Fibroblast of skin of left quadriceps (primary cell): ENCODE measurements at places on chromosomes 5 and 9.
A peak's percentile ranks its signal among the peaks of the same experiment; 100 is the strongest.

DNA sequence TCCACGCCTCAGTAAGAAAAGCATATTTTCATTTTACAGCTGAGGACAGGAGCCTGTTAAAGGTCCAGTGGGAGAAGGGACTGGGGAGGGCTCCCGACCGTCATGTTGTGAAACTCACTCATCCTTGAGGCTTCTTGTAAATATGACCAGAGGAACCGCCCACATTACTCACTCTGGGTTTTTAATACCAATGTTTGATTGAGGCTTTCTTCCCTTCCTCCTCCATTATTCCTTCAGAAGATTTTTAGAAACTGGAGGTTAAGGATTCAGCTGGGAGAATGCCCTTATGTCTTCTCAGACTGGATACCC is 61.4 kb upstream of the GLRX start:
- DNase-seq: no peak

DNA sequence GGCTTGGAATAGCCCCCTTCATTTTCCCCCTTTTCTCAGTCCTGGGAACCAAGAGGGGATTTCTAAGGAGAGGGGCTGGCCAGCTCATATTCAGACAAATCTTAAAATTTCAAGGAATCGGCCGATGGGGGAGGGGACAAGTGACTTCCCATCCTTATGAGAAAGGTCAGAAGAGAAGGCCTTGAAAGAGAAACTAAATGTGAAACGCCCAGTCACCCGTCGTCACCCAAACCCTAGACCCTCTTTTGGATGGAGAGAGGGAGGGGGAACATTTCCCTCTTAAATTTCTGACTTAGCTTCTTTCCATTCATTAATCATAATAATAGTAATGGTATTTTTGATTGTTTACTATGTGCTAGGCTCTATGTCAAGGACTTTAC is 850 bp upstream of the CCL19 start:
- no peak for DNase-seq

GRCh38 chr5:14114615-14115251 is 28.4 kb upstream of the TRIO start:
- DNase-seq: no peak

GRCh38 chr9:35553670-35554543 is 51.2 kb upstream of the TESK1 start:
- DNase-seq: peak; percentile 63

GRCh38 chr9:93203026-93203717 is 19.2 kb downstream of the WNK2 start:
- no peak for DNase-seq

DNA sequence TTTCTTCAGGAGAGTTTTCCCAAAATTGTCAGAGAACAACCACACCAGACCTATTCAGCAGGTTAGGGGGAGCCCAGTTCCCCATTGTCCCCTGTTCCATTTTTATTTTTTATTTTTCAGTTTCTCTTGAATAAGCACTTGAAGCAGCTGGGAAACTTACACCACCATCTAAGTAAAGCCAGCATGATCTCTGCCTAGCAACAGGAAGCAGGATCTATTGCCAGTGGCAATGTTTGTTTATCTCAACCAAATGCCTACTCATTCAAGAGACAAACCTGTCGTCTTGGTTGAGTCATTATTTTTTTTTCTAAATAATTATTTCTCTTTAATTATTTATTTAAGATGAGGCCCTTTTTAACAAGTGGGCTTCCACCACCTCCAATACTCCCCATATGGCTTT is 379.3 kb downstream of the PLK2 start:
- no peak for DNase-seq

DNA sequence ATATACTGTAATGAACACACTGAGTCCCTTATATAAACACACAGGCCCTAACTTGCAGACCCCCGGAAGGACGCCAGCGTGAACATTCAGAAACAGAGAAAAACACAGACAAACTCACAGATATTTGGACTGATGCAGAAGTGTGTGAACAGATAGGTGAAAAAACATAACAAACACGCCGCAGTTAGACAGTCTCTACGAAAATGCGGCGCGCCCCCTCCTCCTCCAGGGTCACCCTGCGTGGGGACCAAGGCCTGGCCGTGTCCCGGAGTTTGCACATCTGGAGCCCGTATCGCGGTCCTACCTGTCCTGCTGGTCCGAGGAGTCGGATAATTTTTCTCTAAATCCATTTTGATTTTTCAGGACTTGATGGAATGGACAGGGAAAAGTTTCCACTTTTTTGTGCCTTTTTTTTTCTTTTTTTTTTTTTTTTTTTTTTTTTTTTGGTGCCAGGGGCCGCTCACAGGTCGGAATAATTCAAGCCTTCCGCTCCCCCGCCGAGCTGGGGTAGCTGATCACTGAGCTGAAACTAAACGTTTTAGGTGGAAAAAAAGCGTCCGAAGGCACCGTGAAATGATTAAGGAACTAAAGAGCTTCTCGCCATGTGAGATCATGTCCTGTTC is at the start of gene PAX5:
PAX5 (minus strand) TSS at position 587 of the 623 bp plus-strand sequence; CDS start at position 350, 237 bp downstream.
- no peak for DNase-seq

GRCh38 chr5:115433918-115434317 is 110.7 kb downstream of the FEM1C start:
- no peak for DNase-seq

DNA sequence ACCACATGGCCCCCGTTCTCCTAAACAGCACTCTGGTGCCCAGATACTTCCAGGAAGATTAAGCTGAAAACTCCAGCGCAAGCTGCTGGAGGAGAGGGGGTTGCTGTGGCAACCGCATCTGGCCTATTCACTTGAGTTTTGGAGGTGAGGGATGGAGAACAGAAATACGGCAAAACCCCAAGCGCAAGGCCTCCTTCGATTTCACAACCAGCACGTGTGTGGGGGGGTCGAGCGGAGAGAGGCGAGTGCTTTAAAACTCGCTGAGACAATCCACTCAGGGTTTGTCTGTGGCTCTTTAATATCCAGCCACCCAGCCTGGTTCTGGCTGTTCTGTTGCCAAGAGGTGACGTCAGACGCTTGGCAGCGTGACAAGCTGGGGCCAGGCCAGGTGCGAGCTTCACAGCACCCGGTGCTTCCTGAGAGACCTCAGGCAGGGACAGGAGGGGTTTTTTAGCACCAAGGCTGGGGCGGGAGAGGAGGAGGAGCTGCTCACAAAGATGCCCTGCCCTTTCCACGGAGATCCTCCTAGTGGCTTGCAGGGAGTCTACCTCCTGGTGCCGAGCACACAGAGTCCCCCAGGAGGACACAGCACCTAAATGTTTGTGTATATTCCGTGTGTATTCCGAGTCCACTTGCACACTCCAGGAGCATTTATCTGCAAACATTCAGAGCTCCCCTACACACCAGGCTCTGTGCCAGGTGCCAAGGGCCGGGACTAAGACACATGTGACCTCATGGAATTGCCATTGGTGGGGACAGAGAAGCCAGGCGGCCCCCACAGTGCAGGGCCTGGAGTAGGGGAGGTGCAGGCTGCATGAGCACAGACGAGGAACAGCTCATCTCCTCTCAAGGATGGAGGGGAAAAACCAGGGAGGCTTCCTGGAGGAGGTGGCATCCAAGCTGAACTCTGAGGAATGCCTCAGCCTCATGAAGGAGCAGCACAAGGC is 194.6 kb downstream of the OLFM1 start:
- DNase-seq: no peak

DNA sequence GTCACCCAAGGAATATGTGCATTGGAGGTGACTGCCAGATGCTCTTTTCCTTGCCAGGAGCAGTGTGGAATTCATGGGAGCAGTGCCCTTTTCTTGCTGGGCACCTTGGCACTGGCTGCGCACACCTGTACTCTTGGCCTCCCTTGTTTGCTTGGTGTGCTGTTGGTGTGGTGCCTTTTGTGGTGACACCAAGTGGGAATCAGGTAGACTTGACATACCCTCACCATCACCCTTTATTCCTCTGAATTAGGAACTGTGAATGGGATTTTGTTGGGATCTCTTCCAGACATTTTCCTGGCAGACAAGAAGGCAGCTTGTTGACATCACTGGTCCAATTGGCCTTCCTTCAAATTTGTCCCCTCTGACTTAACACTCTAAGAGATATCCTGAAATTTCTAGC is 82.3 kb downstream of the RAI14 start:
- no peak for DNase-seq

GRCh38 chr9:119697996-119698395 is 328.8 kb upstream of the BRINP1 start:
- no peak for DNase-seq

- DNase-seq: no peak
These were observed 144.9 kb downstream of the PRKACG start for GRCh38 chr9:68869022-68869421.

DNA sequence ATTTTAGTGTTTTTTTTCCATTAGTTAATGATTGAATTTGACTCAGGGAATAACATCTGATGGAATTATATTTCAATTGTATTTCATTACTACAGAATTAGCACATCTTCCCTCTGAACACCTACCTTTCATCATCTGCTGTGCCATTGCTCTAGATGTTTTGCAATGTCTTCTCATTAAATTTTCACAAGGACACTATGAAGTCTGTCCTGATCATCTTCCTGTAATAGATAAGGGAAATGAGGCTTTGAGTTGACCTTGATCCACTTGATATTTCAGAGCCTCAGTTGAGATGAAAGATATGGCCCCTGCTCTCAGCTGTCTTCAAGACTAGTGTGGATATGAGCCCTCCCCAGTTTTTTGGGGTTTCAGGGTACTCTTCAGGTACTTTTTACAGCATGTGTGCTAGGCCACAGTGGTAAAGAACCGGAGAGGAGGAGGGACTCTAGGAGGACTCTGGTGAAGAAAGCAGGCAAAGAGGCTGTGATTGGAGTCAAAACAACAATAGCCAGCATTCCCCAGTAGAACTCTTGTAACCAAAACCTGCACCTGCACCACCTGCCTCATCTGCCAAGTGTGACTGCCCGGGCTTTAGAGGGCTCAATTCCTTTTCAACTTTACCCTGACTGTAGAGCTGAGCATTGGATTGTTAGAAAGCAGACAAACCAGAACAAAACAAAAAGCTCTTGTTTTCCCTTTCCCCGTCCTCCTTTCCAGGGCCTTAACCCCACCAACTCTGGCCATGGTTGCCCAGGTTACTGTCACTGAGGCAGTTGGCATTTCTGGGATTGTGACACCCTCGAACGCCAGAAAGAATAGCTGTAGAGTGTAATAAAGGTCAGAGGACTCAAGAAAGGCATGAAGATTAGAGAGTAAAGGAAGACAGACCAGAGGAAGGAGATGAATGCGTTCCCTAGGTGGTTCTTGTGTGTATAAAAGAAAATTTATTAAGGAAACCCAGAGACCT is 56.3 kb downstream of the ERAP1 start:
- DNase-seq: no peak

DNA sequence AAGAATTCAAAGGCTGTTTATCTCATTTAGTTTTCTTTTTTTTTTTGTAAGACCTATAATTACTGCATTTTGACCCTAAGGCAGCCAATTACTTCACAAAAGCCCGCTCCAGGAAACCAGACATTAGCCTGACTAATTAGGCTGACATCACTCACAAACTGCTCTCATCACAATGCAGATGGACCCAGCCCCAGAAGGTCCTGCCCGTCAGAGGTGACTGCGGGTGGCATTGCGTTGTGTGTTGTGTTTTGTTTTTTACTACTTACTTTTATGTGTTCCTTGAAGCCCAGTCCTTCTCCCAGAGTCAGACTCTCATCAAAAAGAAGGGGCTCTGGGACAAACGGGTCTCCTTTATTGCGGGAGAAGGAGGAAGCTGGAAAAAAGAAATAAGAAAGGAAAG is 172.2 kb downstream of the HSD17B3 start:
- DNase-seq: no peak

DNA sequence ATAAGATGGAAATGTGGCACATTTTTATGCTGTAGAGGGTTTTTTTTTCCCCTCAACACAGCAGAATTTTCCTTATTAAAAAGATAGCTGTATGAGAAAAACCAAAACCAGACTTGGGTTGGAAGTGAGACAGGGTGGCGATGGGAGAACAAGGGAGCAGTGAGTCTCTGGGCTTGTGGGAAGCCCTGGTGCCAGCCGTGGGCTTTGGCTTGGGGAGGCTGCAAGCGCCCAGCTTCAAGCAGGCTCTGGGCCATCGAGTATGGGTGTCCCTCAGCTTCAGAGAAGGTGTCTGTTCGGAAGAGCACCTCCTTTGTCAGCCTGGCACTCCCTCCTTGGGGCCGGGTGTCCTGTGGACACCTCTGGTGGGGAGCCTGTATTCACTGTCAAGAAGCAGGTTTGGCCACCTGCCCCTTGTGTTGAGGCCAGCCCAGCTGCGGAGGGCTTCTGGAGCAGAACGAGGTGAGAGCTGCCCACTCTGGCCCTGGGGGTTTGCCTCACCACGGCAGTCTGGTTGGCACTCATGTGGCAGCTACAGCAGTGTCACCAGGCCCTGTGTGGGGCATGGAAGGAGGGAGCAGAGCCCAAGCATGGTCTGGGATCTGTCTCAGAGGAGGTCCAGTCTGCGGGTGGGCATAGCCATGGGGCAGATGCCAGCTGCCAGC is 37.6 kb upstream of the ANGPTL2 start:
- DNase-seq: no peak

DNA sequence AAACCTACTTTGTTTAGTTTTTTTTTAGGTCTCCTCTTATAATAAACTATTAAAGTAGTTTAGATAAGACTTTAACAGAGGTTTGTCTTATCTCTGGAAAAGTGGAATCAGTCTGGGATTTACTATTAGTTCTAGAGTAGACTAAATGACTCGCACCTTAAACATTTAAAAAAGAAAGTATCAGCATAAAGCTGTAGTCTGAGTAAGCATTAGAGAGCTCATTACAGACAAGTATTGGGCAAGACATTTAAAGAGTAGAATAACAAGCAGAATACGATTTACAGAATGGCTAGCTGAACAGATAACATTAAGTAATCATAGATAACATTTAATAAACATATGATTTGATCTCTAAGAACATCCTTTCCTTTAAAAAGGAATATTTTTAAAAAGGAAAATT is 226.0 kb upstream of the DMAC1 start:
- DNase-seq: no peak

DNA sequence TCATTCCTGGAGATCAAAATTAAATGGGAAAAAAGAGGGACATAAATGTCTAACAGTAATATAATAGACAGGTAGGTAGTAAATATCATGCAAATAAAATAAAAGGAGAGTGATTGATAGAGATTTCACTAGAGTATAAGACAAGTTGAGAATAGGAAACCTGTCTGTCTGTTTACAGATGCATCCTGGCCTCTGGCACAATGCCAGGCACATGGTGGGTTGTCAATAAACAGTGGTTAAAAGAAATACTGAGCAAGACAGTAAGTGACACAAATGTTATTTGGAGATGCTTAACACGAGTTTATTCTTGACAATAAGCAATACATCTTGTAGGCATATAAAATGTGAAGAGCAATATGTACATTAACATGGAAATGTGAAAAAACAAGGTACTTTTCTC is 33.3 kb downstream of the RICTOR start:
- no peak for DNase-seq

- no peak for DNase-seq
These were observed 398.5 kb upstream of the RPS23 start for GRCh38 chr5:82676661-82677060.

GRCh38 chr9:71896761-71897160 is 14.2 kb downstream of the ABHD17B start:
- DNase-seq: no peak

DNA sequence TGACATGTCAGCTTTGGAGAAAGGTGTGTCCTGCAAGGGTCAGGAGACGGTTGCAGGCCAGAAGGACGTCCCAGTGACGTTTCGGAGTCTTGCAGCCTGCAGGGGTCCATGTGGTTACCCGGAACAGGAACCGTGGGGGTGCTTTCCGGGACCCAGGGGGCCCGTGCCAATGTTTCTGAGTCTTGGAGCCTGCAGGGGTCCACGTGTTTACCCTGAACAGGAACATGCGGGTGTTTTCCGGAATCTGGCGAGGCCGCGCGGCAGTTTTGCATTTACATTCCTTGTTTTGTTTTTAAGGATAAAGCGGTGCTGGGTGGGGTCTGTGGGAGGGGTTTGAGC is 30.6 kb downstream of the NKD2 start:
- DNase-seq: no peak
